ENCODE measurements at places on chromosomes 5 and 9.

- no peak for DNase-seq
Observed at GRCh38 chr5:124843596-124843899, 97.1 kb upstream of the ZNF608 start.

GRCh38 chr9:129322641-129323375 is 144.7 kb upstream of the IER5L start:
- DNase-seq: no peak

- DNase-seq: no peak
Observed at GRCh38 chr5:132024789-132025402, 13.4 kb upstream of the ACSL6 start.

GRCh38 chr5:89988998-89989655 is 420.4 kb downstream of the CETN3 start:
- no peak for DNase-seq

DNA sequence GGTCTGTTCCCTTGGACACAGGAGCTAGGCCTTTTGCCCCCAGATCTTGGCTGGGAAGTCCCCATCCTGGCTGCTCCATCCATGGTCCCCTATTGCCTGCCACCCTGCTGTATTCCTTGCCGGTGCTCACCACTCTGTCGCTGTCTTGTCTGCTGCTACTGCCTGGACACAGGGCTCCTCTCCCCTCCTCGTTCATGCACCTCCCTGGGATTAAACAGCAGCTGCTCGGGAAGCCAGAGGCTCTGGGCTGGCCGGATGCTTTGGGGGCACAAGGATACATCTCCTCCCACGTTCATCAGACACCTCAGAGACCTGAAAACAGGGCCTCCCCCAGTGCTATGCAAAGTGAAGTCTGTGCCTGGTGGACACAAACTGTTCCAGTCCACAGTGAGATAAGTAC is 110.4 kb downstream of the ZNF354C start:
- no peak for DNase-seq

DNA sequence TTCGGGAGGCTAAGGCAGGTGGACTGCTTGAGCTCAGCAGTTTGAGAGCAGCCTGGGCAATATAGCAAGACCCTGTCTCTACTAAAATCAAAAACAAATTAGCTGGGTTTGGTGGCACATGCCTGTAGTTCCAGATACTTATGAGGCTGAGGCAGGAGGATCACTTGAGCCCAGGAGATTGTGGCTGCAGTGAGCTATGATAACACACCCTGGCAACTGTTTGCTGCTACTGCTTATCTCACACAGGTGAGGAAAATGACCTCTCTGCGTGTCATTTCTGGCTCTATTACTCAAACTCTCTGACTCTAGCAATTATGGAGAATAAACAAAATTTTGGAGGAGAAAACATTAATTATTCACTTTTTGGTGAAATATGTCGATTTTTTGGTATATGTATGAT is 45.3 kb upstream of the TMC1 start:
- DNase-seq: no peak

DNA sequence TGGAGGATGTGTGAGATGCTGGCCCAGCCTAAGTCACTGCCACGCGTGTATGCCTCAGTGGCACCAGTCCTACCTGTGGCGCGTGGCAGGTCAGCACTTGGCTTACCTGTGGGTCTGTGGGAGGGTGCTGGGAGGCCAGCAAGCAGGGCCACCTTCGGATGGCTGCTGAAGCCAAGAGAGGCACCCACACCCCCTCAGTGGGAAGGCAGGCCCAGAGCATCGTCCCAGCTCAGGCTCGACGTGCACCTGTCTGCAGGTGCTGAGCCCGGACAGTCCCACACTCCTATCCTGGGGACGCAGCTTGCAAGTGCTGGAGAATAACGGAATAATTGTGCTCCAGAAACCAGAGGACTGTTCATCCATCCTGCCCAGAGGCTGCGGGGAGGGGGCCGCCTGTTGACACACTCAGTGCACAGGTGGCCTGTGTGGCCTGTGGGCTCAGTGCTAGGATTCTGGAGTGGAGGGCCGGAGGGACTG is 24.0 kb downstream of the NKD2 start:
- DNase-seq: no peak

GRCh38 chr5:33244441-33245150 is 196.2 kb upstream of the TARS1 start:
- no peak for DNase-seq

DNA sequence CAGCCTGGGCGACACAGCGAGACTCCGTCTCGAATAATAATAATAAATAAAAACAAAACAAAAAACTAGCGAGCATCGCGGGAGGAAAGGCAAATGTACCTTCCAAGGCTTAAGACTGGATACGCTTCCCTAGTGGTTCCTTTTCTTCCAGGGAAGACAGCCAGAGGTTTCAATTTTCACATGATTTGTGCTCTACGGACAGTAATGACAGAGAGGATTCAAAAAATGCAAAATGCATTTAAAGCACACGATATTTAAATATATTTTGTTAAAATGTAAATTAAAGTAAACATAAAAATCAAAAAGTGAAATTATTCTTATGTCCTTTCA is 4.3 kb upstream of the TRIM41 start:
- DNase-seq: no peak

- DNase-seq: no peak
Observed at GRCh38 chr9:93963969-93964368, 8.8 kb upstream of the BARX1 start.

GRCh38 chr5:1474183-1474839 is 29.1 kb upstream of the SLC6A3 start:
- DNase-seq: peak; percentile 1

- DNase-seq: no peak
Observed at GRCh38 chr5:116371935-116372334, 202.7 kb downstream of the SEMA6A start.

DNA sequence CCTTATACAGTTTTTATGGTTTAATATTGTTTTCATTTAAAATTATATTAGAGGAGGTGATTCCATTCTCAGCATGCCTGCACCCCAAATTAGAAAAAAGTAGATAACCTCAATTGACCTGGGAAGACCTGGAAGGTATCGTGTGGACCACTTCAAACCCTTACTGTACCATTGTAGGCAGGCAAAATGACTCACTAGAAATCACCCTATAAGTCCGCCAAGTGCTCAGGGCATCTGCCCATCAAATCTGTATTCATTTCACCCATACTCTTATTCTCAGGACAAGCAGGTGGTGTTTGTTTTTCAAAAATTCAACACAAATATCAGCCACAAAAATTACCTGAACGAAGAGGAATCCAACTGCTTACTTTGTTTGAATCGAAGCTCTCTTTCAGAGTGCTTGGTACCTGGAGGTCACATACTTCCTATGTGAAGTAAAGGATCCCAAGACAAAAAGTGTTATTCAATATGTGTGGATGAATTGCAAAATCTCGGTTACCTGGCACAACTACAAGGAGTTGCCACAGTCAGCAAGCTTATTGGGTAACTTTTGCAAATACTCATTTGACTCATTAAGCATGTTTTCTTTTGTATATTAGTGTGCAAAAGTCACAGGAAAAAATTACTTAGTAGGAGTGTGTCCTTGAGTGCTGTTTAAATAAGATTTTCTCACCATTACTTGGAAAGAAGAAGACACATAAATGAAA is 216.2 kb downstream of the ENC1 start:
- no peak for DNase-seq

DNA sequence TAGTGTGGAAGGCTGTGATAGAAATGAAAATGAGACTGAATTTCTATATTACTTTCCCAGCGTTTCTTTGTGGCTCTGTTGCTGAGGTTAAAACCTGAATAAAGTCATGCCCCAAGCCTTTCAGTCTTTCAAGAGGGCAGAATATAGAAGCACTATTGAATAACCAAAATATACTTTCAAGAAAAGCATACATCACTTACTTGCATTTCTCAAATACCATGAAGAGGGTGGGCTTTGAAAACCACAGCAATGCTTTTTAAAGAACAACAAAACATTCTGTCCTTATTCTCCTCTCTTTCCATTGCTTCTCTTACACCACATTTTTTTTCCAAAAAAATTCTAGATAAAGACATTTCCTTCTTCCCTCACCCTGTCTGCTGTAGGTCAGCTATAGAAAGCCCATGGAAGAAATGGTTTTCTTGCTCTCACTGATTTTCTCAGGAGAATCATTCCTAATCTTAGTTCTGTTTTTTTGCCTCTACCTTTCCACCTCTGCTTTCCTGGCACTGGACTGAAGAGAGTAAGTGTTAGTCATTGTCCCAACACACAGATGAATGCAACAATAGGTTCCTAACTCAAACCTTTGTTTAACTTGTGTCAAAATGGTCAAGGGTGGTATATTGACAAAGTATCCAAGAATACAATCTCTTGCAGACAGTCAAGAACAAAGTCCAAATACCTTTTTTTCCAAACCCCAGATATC is 51.6 kb downstream of the NUDT12 start:
- DNase-seq: no peak

DNA sequence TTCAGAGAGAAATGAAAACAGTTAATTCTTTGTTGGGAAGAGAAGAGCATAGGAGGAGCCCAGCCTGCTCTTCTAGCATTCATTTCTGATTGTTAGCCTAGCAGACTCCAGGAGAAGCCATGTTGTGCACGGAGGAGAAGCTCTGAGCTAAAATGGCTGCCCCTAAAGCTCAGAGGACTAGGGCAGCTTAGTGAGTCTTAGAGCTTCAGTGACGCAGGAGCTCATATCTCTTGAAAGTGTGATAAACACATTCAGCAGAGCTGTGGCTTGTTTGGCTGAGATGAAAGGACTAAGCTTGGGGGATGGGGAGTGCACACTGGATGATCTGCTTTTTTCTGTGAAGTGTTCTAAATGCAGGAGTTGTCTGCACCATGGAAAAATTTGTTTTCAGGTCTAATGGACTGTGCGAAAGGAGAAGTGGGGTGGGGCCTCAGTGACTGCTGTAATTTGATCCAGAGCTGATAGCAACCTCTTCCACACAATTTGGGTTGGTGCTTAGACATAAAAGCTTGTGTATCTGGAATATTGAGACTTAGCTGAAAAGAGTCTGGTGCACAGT is 58.5 kb downstream of the ZNF462 start:
- no peak for DNase-seq

GRCh38 chr9:2673161-2673560 is 44.1 kb upstream of the KCNV2 start:
- no peak for DNase-seq

DNA sequence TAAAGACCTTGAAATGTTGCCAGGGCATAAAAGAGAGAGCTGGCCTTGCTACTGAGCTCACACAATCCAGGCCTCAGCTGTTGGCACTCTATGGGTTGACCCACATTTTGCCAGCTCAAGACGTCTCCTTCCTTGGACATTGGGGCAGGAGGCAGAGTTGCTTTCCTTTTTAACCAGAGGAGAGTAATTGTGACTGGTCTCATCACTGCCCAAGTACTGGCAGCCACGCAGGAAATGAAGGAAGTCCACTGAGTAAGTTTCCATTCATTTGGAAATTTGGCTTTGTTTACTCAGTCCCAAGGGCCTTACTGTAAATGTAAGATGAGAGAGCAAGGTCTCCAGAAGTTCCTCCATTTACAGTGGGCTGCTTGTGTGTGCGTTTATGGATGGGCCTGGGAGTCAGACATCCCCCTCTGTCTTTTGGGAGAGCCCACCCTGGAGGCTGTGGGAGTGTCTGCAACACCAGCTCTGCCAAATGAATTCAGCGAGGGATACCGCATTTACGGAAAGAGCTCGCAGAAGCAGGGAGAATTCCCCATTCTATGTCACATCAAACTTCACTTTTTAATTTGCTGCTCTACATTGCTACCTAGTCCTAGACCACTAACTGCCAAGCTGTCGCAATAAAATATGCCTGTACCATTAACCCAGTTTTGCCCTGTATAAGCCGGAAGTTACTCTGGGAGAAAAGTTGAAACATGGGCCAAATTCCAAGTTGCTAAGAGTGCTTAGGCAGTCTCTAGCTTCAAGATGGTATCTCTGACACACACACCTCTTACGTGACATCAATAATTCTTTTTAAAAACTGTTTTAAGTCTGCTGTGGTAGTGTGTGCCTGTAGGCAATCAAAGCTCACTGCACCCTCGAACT is 24.5 kb upstream of the PDZD2 start:
- DNase-seq: no peak

GRCh38 chr5:33973271-33973670 is 11.2 kb downstream of the SLC45A2 start:
- DNase-seq: peak; percentile 35

DNA sequence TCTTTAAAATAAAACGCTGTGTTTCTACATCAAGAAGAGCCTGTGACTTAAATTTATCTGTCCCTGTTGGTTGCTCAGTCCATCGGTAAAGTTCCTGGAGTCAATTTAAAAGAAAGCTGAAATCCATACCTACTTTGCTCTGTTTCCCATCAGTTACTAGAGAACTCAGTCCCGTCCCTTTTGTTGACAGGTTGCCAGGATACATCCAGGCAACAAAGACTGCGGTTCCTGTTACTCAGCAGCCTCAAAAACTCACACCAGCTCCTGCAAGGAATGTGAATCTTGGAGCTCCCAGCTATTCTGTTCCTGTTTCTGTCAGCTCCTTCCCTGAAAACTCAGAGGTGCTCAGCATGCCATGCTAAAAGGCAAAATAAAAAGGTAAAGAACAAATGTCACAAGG is at the start of gene ZNF474:
ZNF474 (plus strand) TSS at position 241 of the 400 bp plus-strand sequence. CDS start 22,445 bp downstream, outside the sequence.
- no peak for DNase-seq

GRCh38 chr9:3526997-3527940 is 1.5 kb upstream of the RFX3 start:
- DNase-seq: peak; percentile 57

- DNase-seq: peak; percentile 85
Observed at GRCh38 chr5:116652196-116652729, 77.6 kb upstream of the SEMA6A start.

DNA sequence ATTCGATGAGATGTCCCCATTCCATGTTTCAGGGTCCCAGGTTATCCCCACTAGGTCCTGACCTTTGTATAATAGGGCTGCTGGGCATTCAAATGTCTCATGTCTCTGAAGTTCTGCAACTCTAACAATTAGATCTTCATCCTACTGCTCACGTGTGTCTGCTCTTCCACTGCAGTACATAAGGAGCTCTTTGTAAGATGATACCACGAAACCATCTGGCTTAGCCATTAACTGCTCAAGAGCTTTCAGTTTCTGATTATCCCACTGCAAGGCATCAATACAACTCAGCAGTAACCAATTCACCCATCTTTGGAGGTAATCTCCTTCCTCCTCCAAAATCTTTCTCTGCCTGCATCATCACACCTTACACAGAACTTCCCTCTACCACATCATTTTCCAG is 49.9 kb upstream of the PPP2CA start:
- peak; percentile 36 for DNase-seq

- no peak for DNase-seq
Observed at GRCh38 chr9:117030254-117030768, 343.2 kb downstream of the TRIM32 start.
